ENCODE measurements at places on chromosomes 12 and 14.

- peak overlapping the region; percentile 56 for H3K27ac ChIP-seq
- H3K36me3 ChIP-seq = peaks cover 37% of the 10 kb centered on the region
- no peak for DNase-seq
- no peaks in the 10 kb centered on the region for H3K27me3 ChIP-seq
Observed at GRCh38 chr14:21257394-21257909, 11.8 kb downstream of the HNRNPC start.

GRCh38 chr12:77575376-77575919, 255.2 kb upstream of the NAV3 start:
- no peak overlapping the region for H3K27ac ChIP-seq
- no peak overlapping the region for H3K4me3 ChIP-seq
- no peak for DNase-seq
- H3K36me3 ChIP-seq = no peaks in the 10 kb centered on the region

DNA sequence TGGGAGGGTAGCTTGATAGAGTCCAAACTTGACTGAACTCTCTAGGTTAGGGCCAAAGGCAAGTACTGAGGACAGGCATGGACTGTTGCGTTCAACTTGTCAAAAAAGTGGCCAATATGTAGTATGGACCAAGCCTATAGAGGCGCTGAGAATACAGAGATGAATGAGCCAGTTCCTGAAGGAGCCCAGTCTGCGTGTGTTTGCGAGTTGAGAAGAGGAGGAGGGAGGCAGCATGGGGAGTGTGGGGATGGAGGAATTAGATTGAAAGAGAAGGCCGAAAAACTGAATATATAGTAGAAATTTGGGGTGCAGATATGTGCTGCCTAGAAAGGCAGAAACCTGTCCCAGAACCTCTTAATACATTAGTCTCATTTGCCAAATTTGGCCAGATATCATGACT, 412.4 kb downstream of the PCNX1 start:
- H3K27ac ChIP-seq = peak overlapping the region; percentile 87
- H3K4me3 ChIP-seq = peak overlapping the region; percentile 73
- DNase-seq = no peak
- peaks cover 30% of the 10 kb centered on the region for H3K4me1 ChIP-seq

DNA sequence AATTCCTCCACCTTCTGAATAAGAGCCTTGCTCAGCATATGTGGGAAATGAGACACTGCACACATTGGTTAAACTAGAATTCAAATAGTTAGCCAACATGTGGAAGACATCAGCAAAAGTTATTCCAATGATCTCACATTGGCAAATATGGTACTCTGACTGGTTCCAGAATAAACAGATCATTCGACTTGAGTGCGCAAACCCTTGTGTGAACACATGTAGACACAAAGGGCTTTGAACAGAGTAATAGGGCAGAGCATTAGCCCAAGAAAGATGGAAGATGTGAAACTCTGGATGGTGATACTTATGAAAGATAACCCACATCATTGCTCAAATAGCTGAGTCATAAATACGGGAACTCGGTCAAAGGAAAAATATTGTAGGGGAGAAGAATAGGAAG, 1133.4 kb upstream of the SEL1L start:
- no peak overlapping the region for H3K4me3 ChIP-seq
- peaks cover 27% of the 10 kb centered on the region for H3K4me1 ChIP-seq
- peak overlapping the region; percentile 7 for H3K27ac ChIP-seq
- no peaks in the 10 kb centered on the region for H3K36me3 ChIP-seq
- no peak for DNase-seq

GRCh38 chr14:101554991-101555668, 6.2 kb upstream of the DIO3 start:
- no peak for DNase-seq
- no peak overlapping the region for H3K4me3 ChIP-seq
- no peak overlapping the region for H3K27ac ChIP-seq
- H3K36me3 ChIP-seq = no peaks in the 10 kb centered on the region
- no peaks in the 10 kb centered on the region for H3K4me1 ChIP-seq
- H3K27me3 ChIP-seq = peaks cover 52% of the 10 kb centered on the region

DNA sequence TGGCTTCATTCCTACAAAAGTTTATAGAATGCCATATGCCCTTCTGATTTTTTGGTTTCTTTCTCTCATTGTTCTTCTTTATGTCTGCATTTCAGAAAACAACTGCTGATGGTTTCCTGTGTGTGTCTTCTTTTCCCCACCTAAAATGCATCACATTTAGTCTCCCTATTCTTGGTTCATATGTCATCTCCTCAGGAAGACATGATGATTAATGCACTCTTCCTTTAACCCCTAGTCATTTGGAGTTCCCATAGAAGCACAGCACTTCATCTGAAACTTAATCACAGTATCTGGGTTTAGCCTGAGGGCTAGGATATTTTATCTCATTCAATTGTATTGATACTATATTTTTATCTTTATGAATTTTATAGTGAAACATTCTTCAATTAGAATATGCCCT, 21.5 kb downstream of the GNPNAT1 start:
- no peaks in the 10 kb centered on the region for H3K4me1 ChIP-seq
- no peak overlapping the region for H3K4me3 ChIP-seq
- H3K27me3 ChIP-seq = no peaks in the 10 kb centered on the region
- H3K36me3 ChIP-seq = peaks cover 23% of the 10 kb centered on the region

GRCh38 chr12:19712041-19712440, 272.7 kb downstream of the AEBP2 start:
- no peak overlapping the region for H3K4me3 ChIP-seq
- peaks cover 2% of the 10 kb centered on the region for H3K36me3 ChIP-seq
- DNase-seq = no peak
- no peaks in the 10 kb centered on the region for H3K4me1 ChIP-seq
- no peaks in the 10 kb centered on the region for H3K27me3 ChIP-seq

DNA sequence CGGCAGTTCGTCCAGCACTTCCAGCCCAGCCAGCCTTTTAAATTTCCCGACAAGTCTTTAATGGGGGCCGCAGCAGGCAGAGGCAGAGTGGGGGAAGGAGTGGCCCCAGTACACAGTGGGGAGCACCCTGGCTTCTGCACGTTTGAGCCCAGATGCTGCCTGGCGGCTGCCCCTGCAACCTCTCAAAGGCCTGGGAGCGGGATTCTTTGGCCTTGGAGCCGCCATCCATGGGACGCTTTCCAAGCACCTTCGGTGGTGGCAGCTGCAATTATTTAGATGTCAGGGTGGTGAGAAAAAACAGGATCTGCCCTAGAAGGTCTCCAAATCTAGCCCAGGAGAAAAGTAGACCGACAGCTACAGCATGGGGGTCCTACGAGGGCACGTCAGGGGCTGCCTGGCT, 46.0 kb downstream of the FAM222A start:
- H3K27ac ChIP-seq = no peak overlapping the region
- DNase-seq = no peak
- H3K4me1 ChIP-seq = no peaks in the 10 kb centered on the region
- H3K36me3 ChIP-seq = no peaks in the 10 kb centered on the region

GRCh38 chr14:21537090-21537424, 10.9 kb upstream of the SALL2 start:
- DNase-seq = no peak
- peak overlapping the region; percentile 37 for H3K27ac ChIP-seq
- H3K4me3 ChIP-seq = peak overlapping the region; percentile 84
- H3K27me3 ChIP-seq = peaks cover 28% of the 10 kb centered on the region

DNA sequence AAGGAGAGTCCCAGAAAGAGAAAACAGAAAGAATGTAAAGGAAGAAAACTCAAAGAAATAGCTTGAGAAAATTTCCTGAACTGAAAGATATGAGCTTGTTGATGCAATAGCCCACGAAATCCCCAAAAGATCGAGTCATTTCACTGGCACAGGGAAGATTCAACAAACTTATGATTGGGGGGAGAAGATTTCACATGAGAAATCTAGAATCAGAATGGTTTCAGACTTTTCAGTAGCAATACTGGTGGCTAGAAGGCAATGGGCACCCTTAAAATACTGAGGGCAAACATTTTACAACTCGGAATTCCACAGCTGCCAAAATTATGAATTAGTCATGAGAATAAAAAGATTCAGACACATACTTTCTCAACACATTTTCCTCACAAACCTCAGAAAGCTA, 8.9 kb upstream of the KRT7 start:
- DNase-seq = no peak
- no peak overlapping the region for H3K4me3 ChIP-seq
- H3K27ac ChIP-seq = no peak overlapping the region

- H3K27me3 ChIP-seq = no peaks in the 10 kb centered on the region
- no peak overlapping the region for H3K27ac ChIP-seq
- DNase-seq = no peak
- peaks cover 11% of the 10 kb centered on the region for H3K4me1 ChIP-seq
- peaks cover 41% of the 10 kb centered on the region for H3K36me3 ChIP-seq
Observed at GRCh38 chr14:52455291-52456088, 96.8 kb downstream of the TXNDC16 start.

- H3K27me3 ChIP-seq = peaks cover 2% of the 10 kb centered on the region
- H3K27ac ChIP-seq = no peak overlapping the region
- H3K4me1 ChIP-seq = no peaks in the 10 kb centered on the region
- DNase-seq = no peak
Observed at GRCh38 chr14:22177870-22178269, 411.2 kb downstream of the DAD1 start.

DNA sequence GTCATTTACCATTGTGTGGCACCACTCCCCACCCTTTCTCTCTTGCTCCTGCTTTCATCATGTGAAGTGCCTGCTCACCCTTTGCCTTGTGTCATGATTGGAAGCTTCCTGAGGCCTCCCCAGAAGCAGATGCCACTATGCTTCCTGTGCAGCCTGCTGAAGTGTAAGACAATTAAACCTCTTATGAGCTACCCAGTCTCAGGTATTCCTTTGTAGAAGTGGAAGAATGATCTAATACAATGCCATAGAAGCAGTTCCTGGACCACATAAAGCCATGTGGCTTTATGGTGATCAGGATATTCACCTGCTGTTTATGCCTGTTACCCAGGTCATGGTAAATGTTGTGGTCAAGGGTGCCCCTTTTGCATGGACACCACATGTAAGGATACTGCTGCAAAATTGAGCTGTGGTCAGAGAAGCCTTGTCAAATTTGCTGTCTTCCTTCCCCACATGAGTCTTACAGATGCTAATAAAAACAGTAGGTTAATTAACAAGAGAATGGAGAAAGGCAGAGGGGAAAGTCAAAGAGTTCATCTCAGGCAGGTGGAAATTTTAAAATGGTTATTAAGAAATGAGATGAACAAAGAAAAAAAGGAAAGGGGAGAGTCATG, 112.8 kb upstream of the IFNG-AS1 start:
- H3K36me3 ChIP-seq = no peaks in the 10 kb centered on the region
- H3K4me1 ChIP-seq = no peaks in the 10 kb centered on the region
- H3K4me3 ChIP-seq = no peak overlapping the region
- peaks cover 2% of the 10 kb centered on the region for H3K27me3 ChIP-seq
- no peak for DNase-seq

GRCh38 chr12:6653342-6653741, 6.1 kb upstream of the ACRBP start:
- H3K27ac ChIP-seq = no peak overlapping the region
- H3K27me3 ChIP-seq = no peaks in the 10 kb centered on the region
- peaks cover 34% of the 10 kb centered on the region for H3K36me3 ChIP-seq
- H3K4me1 ChIP-seq = no peaks in the 10 kb centered on the region

- no peaks in the 10 kb centered on the region for H3K27me3 ChIP-seq
- DNase-seq = no peak
- H3K4me3 ChIP-seq = no peak overlapping the region
- H3K36me3 ChIP-seq = peaks cover 17% of the 10 kb centered on the region
- peak overlapping the region; percentile 54 for H3K27ac ChIP-seq
Observed at GRCh38 chr12:65432651-65433050, 154.2 kb downstream of the MSRB3 start.

DNA sequence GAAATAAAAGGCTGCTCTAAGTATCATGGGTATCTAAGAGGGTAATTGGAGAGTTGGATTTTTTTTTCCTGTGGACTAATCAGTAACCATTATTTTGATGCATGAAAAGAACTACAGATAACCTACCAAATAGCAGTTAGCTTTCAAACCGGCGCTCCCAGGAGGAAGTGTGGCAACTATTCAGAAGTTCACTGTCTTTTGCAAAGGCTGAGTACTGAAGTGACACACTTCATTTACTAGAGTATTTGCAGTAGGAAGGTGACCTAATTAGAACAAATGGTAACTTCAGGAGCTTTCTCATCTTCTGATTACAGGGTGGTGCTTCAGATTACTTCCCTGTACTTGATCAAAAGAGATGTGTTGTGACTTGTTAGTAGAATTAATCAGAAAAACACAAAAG, 87.7 kb downstream of the PELI2 start:
- DNase-seq = no peak
- H3K4me1 ChIP-seq = peaks cover 9% of the 10 kb centered on the region
- peaks cover 1% of the 10 kb centered on the region for H3K27me3 ChIP-seq
- no peak overlapping the region for H3K27ac ChIP-seq
- H3K36me3 ChIP-seq = no peaks in the 10 kb centered on the region
- H3K4me3 ChIP-seq = no peak overlapping the region

DNA sequence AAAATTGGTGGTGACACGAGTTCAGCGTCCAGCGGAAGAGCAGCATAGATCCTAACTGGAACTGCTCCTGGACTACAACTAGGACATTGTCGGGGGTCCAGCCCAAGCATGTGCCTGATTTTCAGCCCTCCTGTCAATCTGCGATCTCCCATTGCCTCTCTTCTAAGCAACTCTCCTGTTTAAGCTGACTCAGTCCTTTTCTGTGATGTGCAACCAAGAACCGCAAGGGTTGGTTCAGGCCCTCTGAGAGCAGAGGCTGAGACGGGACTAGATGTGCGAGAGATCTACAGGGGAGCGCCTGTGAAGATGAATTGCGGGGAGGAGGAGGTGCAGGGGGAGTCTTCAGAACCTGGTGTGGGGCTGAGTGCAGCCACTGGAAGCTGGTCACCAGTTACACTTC, 3.7 kb upstream of the PAPLN start:
- peaks cover 53% of the 10 kb centered on the region for H3K27me3 ChIP-seq
- H3K4me3 ChIP-seq = no peak overlapping the region
- no peak overlapping the region for H3K27ac ChIP-seq
- no peak for DNase-seq
- no peaks in the 10 kb centered on the region for H3K36me3 ChIP-seq

DNA sequence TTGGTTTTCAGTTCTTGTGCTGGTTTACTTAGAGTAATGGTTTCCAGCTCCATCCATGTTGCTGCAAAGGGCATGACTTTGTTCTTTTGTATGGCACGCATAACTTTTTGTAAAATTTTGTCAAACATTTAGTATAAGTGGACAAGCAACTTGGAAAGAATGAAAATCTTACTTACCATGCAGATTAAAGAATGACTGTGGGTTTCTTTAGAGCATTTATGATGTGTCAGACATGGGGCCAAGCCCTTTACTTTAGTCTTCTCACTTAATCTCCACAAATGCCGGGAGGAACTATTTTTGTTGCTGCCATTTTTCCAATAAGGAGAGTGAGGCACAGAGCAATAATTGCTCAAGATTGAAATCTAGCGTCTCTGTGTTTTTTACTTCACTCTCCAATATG, 652.5 kb upstream of the TBX3 start:
- DNase-seq = no peak
- H3K36me3 ChIP-seq = no peaks in the 10 kb centered on the region
- peaks cover 38% of the 10 kb centered on the region for H3K4me1 ChIP-seq
- no peak overlapping the region for H3K4me3 ChIP-seq
- H3K27ac ChIP-seq = no peak overlapping the region
- H3K27me3 ChIP-seq = no peaks in the 10 kb centered on the region
